ENCODE measurements at places on chromosomes 6 and 20.
A peak's percentile ranks its signal among the peaks of the same experiment; 100 is the strongest.

GRCh38 chr6:27136978-27137814 is 110.3 kb upstream of the PRSS16 start:
- no peak for DNase-seq

GRCh38 chr6:85126485-85127167 is 323.3 kb upstream of the NT5E start:
- peak; percentile 48 for DNase-seq

GRCh38 chr6:169266746-169267591 is 13.3 kb upstream of the THBS2 start:
- DNase-seq = no peak

- no peak for DNase-seq
Observed at GRCh38 chr6:11244387-11245126, 12.1 kb upstream of the NEDD9 start.

DNA sequence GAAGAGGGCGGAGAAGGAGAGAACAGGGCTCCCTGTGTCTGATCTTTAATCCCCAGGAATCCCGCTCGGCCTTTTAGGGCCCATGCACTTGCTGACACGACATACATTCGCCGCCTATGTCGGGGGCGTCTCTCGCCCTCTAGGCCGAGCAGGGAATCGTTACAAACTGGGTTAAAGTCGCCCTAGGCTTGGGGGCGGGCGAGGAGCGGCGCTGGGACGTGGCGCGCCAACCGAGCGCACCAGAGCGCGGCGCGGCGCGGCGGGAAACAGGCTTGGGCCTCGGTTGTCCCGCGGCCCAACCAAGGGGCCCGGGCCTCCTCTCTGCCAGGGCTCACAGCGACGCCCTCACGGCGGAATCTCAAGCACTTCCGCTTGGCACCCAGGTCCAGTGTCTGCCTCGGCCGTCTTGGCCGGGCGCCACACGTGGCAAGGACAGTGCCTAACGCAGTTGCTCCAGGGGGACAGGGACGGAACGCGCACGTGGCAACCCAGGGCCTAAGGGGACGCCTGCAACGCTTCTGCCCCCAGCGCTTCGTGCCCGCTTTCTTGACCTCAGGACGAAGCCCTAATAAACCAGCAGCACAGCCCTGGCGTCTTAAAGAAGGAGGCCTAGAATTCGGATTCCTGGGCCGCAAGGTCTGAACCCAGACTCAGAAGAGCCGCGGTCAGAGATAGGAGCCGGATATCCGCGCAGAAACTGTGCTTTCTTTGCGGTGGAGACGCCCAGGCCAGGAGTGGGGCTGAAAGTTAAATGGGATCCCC is 71.5 kb downstream of the NCR2 start:
- no peak for DNase-seq

- no peak for DNase-seq
Observed at GRCh38 chr6:112466373-112467151, 119.4 kb downstream of the RFPL4B start.

GRCh38 chr6:14118446-14118845 is 874 bp downstream of the CD83 start:
- no peak for DNase-seq

- no peak for DNase-seq
Observed at GRCh38 chr20:137668-138490, 4.5 kb upstream of the DEFB126 start.

DNA sequence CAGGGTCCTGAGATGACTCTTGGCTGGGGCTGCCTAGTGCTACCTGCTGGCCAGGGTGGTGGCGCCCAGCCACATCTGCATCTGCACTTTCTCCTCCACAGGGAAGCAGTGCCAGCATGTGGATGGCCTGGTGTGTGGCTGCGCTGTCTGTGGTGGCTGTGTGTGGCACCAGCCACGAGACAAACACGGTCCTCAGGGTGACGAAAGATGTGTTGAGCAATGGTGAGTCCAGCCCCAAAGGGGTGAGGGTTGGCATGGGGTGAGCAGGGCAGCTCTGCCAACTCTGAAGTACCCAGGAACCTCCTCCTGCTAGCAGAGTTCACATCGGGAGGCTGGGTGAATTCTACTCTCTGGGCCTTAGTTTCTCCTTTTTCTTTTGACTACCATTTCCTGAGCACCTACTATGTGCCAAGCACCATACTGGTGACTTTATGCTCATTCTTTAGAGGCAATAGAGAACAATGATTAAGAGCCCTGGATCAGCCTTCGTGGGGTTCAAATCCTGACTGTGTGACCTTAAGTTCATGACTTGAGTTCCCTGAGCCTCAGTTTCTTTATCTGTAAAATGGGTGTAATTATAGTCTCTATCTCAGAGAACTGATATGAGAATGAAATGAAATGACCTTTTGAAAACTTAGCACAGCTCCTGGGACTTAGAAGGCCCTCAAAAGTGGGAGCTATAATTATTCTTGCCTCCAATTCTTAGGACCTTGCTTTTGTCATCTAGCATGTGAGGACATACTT is 2.1 kb downstream of the BPIFB4 start:
- no peak for DNase-seq

- DNase-seq = no peak
Observed at GRCh38 chr6:149438855-149439254, 38.8 kb downstream of the SUMO4 start.

DNA sequence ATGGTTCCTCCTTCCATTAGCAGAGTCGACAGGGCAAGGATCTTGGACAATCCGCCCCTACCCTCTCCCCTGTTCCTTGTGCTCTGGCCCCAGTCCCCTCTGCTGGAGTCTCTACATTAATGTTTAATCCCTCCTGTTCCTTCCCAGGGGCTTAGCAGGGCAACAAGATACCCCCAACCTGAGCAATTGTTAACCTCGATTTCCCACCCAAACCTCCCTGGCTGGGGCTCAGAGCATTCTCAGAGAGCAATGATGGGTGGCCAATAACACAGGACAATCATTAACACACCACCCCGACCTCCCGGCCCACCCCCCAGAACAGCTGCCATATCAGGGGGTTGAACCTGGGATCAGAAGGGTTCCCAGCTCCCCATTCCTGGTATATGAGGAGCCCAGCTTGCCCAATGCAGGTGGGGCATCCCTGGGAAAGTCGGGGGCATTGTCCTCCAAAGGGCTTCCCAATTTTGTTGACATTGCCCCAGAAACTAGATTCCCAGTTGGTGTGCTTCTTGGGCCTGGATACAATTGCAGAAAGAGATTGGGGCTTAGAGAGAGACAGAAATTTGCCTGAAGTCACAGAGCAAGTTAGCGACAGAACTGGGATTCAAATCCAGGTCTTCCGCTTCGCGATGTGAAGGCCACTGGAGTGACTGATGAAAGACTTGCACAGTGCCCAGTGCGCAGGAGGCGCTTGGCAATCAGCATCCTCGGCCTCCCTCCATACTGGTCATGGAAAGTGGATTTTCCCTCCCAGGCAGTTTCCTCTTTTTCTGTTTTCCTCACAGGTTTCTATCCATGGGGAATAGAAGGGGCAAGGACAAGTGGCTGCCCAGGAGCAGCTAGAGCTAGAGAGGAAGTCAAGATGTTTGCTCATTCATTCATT is 59.6 kb upstream of the TTPAL start:
- DNase-seq = no peak

DNA sequence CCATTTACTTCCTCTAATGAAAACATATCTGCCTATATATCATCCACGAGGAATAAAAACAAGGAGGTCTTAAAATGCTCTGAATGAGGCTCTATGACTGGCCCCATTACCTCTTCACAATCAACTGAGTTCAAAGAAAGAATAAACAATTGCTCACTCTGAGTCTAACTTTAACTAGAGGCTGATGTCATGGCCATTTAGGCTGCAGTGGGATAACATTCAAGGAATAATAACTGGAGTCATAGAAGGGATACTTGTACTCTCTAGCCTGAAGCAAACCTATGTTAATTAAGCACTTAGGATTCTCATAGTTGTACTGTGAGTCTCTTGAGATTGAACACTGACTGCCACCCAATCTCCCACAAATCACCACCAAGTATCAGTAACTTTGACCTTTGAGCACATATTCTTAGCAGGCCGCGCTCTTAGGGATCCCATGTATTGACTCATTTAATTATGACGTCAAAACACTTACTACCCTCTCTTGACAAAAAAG is 70.2 kb downstream of the PERP start:
- DNase-seq = no peak

GRCh38 chr6:170211404-170212025 is 79.4 kb downstream of the DLL1 start:
- DNase-seq = no peak

GRCh38 chr6:210778-211374 is 81.4 kb upstream of the DUSP22 start:
- DNase-seq = no peak

DNA sequence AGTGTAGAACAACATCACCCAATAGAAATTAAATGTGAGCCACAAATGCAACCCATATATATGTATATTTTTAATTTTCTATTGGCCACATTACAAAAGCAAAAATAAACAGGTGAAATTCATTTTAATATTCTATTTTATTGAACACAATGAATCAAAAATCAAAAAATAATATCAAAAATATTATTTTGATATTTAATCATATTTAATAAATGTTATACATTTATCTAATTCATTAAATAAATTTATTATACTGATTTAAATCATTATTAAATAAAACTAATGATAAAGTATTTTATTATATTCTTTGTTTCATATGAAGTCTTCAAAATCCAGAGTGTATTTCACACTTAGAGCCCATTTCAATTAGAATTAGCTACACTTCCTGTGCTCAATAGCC is 98.4 kb upstream of the MANEA start:
- no peak for DNase-seq

- no peak for DNase-seq
Observed at GRCh38 chr6:7914991-7915789, 4.6 kb upstream of the TXNDC5 start.
